ENCODE measurements at places on chromosomes 11 and 22. TPM values are rescaled to one million over a fixed set of nuclear protein-coding genes. Genes with fewer than 3 reads are reported as not detected.

The PANX2 gene
- 0.44 TPM for total RNA-seq

- DNase-seq: no peak
These were observed 44.3 kb downstream of the KCNQ1 start for GRCh38 chr11:2489083-2489482.

GRCh38 chr11:126561327-126561893 lies 205.9 kb downstream of the ST3GAL4 start:
- DNase-seq: no peak

The APOA4 gene
- not detected for total RNA-seq

The XKR3 gene
- total RNA-seq: not detected
